ENCODE measurements at places on chromosomes 4 and X.

- DNase-seq = no peak
Observed at GRCh38 chrX:48789366-48790220, 3.2 kb downstream of the GATA1 start.

- no peak for DNase-seq
Observed at GRCh38 chr4:685679-686412, 3.1 kb downstream of the SLC49A3 start.

DNA sequence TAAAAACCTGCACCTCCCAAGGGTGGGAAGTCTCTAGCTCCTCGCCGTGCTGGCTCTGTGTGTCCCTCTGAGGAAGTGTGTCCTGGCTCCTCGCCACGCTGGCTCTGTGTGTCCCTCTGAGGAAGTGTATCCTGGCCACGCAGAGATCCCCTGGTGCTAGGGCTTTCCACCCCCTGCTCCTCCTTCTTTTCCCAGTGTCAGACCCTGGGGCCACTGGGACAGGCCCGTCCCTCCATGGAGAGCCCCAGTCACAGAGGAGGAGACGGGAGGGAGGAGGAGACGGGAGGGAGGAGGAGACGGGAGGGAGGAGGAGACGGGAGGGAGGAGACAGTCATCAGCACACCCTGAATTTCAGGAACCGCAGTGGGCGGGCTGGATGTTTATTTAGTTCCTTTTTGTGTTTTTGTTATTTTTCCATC, 53.8 kb upstream of the HGFAC start:
- no peak for DNase-seq

- no peak for DNase-seq
Observed at GRCh38 chr4:86927843-86928395, 6.9 kb upstream of the AFF1 start.

GRCh38 chrX:153647461-153648357, 706 bp downstream of the DUSP9 start:
- DNase-seq = no peak

GRCh38 chrX:70444326-70444945, at the start of gene DLG3:
TSS of gene DLG3 (plus strand) at chrX:70444835. CDS start at chrX:70445202, 367 bp downstream.
- DNase-seq = peak; percentile 10

DNA sequence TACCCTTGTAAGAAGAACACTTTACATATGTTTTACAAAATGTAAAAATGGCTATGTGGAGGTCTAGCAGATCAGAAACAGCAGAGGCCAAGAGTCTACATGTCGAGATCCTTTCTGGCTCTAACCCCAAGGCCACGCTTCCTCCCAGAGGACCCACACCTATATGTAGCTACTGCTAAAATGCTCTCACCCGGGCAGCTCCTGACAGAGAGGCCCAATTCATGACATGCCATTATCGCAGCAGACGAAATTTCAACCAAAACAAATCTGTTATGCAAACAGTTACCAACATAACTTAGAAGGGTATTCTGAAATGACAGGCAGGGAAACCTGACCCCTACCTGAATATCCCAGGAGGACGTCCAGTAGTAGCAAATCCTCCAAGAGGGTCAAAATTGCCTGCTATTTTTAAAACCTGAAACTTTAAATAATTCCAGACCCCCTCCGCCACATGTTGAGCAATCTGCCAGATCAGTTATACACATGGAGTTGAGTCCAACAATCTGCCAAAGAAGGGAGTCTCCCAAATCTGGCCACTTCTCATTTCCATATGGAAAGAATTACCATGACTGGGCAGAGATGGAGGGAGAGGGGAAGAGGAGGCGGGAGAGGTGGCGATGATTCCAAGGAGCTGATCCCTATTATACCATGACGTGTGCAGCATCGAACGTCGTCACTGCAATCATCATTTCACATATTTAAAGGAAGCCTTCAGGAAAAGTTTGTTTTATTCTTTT, 192.9 kb upstream of the TBL1X start:
- no peak for DNase-seq

DNA sequence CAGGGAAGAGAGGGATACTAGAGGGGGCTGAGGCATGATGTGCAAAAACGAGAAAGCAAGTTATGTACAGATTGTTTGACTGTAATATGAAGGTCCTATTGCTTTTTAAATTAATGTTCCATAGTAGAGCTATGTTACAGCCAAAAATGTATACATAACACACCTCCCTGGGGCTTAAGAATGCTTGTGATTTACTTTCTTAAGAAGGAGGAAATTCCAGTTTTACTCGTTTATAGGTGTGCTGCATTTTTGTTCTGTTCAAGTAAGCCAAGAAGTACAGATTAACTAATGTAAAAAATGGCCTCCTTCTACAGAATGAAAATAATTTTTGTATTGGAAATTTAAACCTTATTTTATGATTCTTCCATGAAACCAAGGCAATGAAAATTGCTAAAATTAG, 614.4 kb upstream of the NR3C2 start:
- DNase-seq = no peak

All from GM10248 (cell line).